ENCODE measurements at places on chromosomes 2 and 18.

DNA sequence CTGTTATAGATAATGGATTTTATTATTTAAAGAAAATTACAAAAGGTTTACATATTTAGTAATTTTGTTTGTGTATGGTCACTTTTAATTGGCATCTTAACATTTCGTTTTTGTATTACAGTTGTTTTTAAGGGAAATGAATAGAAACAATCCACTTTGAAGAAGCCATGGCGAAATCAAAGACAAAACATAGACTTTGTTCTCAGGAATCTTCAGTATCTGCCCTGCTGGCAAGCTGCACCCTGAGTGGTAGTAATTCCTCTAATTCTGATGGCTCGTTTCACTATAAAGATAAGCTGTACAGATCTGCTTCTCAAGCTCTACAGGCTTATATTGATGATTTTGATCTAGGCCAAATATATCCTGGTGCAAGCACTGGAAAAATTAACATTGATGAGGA is 2.7 kb downstream of the C18orf54 start:
- DNase-seq: no peak

DNA sequence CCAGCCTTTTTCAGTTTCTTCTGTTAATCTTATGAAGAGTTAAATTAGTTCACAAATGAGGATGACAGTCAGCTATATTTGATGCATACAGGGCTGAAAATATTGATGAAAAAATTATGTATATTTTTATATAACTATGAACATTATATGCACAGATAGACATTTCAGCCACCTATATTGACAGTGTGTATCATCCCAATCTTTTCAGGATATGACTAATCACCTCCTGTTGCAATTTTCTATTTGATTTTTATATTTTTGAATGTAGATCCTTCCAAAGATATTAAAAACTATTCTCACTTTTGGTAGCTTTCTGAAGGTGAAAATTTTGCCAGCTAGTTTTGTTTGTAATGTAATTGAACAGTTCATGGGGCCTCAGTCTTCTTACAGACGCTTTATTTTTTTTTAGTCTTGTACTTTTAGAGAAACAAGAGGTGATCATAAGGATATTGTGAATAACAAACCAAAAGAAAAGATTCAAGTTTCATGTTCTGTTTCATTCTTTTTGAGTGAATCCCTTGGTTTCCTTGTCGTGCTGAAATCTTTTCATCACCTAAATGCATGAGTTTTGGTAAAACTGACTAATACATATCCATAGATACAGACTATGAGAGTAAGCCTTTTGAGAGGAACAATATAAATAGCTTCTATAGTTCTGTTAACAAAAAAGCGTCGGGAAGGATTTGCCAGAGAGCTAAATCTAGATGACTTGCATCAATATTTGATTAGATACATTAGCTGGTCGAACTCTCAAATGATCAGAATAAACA is 123.1 kb downstream of the ARHGAP15 start:
- no peak for DNase-seq

DNA sequence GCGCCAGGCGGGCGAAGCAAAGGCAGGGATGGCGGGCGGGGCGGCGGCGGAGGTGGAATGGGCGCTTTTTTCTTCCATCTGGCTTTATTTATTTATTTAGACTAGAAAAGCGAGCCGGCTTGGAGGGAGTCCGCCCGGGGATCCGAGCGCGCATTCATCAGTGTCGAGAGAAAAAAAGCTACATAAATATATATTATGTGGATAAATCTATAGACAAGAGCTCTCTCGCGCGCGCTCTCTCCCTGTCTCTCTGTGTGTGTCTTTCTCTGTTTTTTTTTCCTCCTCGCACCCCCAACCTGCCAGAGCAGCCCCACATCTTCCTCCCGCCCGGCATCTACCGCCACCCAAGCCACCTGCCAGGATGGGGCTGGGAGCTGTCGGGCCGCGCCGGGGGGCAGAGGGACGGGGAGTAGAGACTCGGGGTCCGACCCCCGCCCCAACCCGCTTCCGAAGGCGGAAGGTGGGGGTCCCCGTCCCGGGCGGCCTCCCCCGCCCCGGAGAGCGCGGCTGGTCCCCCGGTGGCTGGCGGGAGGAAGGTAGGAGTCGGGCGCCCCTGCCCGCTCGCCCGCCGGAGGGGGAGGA is 972 bp upstream of the CELF4 start:
- no peak for DNase-seq

- no peak for DNase-seq
Measured at GRCh38 chr2:188131281-188131680, 160.4 kb upstream of the GULP1 start.
